ENCODE measurements at places on chromosomes 7 and 10.

- no peak for DNase-seq
These were observed 123.6 kb upstream of the SFMBT2 start for GRCh38 chr10:7534480-7534852.

DNA sequence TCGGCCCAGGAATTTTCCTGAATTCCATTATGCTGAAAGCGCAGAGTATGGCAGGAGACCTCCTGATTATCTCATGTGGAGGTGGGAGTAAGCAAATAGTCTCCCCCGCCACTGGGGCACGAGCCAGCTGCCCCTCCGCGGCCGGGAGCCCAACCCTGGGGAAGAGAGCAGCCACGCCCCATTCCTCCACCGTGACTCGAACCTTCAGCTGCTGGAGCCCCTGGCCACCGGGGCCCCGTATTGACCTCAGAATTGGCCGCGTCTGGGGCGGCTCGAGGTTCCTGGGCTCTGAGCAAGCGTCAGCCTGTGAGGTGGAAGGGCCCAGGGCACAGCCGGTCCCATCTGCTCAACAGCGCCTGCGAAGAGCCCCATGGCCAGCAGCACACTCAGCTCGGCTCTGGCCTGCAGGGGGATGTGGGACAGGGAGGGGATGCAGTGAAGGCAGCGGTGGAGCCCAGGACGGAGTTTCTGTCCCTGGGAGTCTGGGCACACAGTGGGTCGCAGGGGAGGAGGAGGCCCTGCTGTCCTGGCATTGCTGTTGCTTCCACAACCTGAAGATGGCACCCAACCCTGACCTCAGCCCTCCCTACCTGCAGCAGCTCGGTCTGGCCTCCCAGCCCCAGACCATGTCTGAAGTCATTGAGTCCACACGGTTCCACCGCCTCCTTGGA lies 97.8 kb downstream of the CHST15 start:
- peak; percentile 72 for DNase-seq

GRCh38 chr7:99863847-99864440 lies 12.9 kb downstream of the OR2AE1 start:
- DNase-seq: no peak

DNA sequence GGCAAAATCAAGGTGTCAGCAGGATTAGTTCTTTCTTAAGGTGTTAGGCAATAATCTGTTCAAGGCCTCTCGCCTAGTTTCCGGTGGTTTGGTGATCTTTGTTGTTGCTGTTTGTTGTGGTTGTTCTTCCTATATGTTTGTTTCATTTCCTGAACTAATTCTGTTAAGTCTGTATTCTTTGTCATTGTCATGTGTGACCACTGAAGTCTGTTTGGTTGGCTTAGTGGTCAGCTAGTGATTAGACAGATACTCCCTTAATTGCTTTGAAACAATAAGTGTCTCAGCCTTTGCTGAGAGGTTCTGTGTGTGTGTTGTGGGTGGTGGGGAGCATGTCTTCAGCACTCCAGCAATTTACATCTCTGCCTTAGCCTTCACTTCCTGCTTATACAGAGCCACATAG lies 46.0 kb downstream of the ABCC2 start:
- DNase-seq: no peak

GRCh38 chr7:128098629-128099028 lies 67.4 kb upstream of the LRRC4 start:
- DNase-seq: no peak

DNA sequence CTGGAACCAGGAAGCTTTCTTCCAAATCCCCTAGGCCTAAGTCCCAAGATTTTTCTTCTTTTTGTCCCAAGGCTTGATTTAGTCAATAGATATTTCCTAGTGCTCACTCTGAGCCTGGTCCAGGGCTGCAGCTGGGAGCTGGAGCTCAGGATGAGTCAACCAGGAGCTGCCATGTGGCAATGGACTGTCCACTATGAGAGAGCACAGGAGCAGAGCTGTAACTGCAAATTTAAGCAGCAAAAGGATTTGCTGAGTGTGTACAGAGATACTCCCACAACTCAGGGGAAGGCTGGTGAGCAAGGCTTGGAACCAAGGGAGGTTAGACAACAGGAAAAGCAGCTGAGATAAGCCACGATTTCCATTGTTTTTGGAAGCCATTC lies 92.1 kb upstream of the CXCL12 start:
- DNase-seq: no peak

DNA sequence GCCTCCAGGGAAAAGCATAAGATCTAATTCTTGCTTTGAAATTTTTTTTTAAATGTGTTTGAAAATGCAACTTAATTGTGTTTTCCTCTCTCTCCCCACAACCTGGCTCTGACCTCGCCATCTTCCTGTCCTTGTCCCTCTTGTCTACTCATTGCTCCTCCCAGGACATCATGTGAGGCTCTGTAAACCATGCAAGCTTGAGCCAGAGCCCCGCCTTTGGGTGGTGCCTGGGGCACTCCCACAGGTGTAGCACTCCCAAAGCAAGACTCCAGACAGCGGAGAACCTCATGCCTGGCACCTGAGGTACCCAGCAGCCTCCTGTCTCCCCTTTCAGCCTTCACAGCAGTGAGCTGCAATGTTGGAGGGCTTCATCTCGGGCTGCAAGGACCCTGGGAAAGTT lies 9.8 kb upstream of the CDHR1 start:
- DNase-seq: peak; percentile 84

DNA sequence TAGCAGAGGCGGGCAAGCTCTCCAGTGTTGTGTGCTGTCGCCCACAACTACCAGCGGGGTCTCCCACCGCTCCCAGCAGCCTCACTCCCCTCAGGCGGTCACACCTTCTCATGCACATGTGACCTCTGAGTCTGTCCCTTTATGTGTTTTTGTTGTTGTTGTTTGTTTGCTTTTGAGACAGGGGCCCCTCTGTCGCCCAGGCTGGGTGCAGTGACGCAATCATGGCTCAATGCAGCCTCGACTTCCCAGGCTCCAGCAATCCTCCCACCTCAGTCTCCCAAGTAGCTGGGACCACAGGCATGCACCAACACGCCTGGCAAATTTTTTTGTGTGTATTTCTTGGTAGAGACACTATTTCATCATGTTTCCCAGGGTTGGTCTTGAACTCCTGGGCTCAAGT lies 1.5 kb downstream of the CPSF4 start:
- DNase-seq: no peak

DNA sequence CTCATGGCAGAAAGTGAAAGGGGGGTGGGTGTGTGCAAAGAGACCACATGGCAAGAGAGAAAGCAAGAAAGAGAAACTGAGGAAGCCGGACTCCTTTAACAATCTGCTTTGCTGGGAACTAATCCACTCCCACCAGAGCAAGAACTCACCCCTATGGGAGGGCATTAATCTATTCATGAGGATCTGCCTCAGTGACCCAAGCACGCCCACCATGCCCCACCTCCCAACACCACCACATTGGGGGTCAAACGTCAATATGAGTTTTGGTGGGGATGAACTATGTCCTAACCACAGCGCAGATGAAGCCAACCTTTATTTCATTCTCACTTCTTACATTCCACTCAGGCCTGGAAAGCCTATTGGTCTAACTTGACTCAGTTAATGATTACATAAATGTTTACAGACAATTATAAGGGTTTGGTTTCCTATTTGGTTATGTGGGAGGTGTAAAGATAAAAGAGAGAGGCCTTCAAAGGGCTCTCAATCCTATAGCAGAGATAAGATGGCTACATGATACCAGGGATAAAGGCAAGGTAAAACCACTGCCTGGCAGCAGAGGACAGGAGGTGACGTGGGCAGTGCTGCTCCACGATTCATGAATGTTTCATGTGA lies 601.8 kb downstream of the PARD3 start:
- no peak for DNase-seq

DNA sequence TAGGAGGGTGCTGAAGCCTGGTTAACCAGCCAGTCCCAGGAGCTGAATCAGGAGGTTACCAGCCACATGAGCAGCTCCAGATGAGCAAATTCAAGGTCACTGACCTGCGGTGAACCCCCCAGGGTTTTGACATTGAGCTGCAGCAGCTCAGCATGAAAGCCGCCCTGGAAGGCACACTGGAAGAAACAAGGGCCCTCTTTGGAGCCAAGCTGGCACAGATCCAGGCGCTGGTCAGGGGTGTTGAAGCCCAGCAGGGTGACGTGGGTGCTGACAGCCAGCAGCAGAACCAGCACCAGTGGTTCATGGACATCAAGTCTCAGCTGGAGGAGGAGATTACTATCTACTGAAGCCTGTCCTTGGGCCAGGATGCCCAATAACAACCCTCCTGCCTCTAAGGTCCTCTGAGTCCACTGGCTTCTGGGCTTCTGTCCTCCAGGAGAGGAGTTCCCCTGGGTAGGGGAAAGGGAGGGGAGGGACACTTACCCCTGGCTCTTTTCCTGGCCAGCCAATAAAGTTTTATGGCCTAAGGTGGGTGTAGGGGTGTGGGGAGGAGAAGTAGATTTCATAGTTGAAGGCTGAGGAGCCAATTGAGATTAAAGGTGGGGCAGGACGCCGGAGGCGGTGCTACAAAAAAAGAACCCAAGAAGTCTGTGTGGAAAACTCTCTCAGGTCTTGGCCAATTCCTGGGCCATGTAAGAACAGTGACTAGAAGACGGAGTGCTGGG lies 29.4 kb upstream of the ATOH7 start:
- DNase-seq: peak; percentile 24

- no peak for DNase-seq
These were observed 9.4 kb downstream of the ZCWPW1 start for GRCh38 chr7:100418930-100419659.

GRCh38 chr7:4115442-4115841 lies 566.7 kb upstream of the FOXK1 start:
- no peak for DNase-seq

GRCh38 chr10:37860494-37861190 lies 3.2 kb upstream of the ZNF248 start:
- DNase-seq: no peak

All from mucosa of descending colon (tissue), 3 donors.